ENCODE measurements at places on chromosomes 6 and 20.

- no peak for DNase-seq
Observed at GRCh38 chr6:77264970-77265369, 198.3 kb downstream of the HTR1B start.

DNA sequence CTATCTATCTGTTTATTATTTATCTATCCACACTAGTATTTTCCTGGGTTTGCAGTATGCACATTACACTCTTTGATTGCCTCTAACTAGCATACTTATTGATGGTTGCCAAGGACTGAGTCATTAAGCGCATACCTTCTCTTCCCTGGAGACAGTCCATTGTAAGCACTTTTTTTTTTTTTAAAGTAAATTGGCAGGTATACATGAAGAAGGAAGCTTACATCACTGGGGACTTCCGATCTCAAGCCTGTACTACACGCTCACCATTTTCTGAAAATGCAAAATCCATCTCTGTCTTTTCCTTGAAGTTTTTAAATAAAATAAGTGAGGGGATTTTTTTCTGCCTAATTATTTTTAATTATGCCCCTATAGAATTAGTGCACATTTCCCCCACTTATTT, 63.5 kb downstream of the HMGN3 start:
- no peak for DNase-seq

- no peak for DNase-seq
Observed at GRCh38 chr6:41452763-41453162, 93.4 kb upstream of the FOXP4 start.

GRCh38 chr6:138103871-138104270, 3.3 kb downstream of the PERP start:
- no peak for DNase-seq

DNA sequence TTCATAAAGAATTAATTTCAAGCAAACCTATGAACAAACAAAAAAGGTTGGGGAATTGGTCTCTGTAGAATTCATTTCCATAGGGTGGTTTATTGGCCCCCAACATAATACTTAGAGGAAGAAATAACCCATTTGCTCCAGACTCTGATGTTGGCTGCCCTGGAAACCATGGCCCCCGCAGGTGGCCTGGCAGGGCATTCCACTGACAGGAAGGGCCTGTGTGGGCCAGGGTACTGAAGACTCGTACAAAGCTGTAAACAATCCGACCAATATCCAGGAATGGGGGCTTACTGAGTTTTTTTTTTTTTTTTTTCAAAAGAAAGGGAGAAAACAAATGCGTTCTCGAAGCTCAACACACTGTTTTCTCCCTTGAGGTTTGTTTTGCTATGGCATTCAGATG, 59.5 kb downstream of the CLIC5 start:
- DNase-seq, result no peak

GRCh38 chr6:5308066-5308465, 46.8 kb downstream of the FARS2 start:
- no peak for DNase-seq

GRCh38 chr6:169038691-169039090, 215.0 kb downstream of the THBS2 start:
- DNase-seq, result no peak

- DNase-seq, result no peak
Observed at GRCh38 chr6:108877046-108877751, 29.0 kb downstream of the ARMC2 start.

DNA sequence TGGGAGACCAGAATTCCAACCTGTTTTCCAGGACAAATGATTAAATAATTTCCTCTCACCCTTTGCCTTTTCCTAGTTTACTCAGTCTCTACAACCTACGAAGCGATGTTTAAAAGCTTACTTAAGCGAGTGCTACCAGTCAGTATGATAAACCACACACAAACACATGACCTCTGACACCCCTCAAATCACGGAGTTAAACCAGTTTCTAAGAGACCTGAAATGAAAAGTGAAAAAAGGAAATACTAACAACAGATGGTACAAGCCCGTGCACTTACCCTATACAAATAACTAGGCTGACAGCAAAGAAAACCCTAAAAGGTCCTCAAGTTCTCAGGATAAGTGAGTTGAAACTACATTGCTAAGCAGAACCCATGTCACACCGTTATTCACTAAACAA, 7.7 kb downstream of the TNFRSF21 start:
- DNase-seq, result no peak

DNA sequence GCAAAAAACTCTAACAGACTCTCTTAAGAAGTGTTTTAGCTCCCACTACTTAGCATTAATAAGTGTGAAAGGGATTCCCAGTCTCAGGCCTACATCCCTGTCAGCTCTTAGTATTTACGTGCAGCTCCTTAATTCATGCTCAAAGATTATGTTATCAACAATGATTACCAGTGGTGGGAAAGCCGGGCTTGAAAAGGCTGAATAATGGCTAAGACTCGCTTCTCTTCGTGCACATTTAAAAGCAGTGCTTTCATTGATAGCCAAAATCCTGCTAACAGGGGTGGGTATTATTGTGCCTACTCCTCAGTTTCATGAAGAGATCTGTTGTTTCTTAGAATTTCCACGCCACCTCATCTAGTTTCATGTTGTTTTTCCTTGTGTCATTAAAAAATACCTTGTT, 518.8 kb downstream of the GRIK2 start:
- no peak for DNase-seq

DNA sequence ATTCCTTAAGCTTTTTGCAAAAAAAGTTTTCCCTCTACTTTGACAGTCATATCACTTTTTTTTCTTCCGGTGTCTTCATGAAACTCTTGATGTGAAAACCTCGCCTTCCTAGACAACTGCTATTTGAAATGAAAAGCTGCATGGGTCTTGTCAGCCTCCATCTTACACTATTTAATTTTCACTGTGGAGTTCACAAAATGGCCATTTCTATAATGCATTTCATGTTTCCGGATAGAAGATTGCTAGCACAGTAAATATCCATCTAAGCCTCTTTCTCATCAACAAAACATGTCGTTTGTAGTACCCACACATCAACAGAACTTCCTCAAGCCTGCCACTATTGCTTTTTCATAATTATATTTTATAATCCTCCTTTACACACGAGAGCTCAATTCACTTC, 204.9 kb upstream of the ID4 start:
- DNase-seq, result no peak

DNA sequence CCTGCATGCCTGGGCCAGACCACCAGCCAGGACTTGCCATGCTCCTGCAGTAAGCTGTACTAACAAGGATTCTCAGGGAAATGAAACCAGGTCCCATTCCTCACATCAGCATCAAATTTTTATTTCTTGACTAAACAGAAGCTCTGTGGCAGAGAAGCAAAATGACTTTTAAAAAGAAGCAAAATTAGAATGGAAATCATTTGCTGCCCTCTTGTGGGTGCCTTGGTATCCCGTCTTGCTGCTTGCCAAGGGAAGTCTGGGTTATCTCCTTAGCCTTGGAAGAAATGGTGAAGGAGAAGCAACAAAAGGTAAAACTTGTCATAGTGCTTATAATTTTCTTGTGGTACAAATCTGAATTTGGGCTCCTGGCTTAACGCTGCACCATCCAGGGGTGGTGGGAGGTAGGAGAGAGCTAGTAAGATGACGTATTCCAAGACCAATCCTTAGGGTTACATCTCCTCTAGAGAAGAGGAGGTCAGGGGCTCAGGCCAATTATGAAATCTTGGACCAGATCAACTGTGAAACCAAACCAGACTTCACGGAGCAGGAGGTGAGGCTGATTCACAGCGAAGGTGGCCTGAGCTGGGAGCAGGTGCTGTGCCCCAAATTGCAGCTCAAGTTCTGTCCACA, 107.5 kb downstream of the FAXC start:
- DNase-seq, result peak; percentile 10

DNA sequence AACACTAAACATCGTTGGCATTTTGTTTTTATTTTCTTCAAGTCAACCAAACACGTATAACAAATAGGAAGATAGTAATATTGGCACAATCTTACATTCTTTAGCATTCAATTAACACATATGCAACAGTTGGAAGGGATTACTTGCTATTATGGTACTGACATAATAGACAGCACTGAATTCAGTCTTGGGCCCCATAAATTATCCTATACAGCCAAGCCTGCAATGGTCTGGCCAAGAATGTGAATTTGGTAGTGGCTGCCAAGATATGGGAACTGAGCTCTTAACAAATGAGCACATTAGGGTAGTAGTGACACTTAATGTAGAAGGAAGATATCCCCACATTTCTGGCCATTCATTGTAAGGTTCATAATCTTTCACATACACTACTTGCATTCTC, 44.8 kb upstream of the ARHGAP18 start:
- no peak for DNase-seq

DNA sequence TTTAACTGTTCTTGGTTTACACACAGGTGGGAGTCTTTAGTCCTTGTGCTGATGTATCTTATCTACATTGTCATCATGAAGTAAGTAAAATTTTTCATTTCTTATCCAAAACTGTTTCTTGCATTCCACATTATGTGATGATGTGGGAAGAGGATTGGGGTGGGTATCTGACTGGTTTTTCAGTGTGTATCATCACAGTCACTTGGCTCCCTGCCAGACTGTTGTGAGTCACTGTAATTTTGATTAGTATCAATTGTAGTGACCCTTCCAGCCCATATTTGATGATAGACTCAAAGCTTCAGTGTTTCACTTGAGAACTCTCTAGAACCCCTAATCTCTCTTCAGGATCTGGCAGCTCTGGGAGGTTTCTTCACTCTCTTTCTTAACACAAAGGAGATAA, 84.5 kb upstream of the RIN2 start:
- no peak for DNase-seq

DNA sequence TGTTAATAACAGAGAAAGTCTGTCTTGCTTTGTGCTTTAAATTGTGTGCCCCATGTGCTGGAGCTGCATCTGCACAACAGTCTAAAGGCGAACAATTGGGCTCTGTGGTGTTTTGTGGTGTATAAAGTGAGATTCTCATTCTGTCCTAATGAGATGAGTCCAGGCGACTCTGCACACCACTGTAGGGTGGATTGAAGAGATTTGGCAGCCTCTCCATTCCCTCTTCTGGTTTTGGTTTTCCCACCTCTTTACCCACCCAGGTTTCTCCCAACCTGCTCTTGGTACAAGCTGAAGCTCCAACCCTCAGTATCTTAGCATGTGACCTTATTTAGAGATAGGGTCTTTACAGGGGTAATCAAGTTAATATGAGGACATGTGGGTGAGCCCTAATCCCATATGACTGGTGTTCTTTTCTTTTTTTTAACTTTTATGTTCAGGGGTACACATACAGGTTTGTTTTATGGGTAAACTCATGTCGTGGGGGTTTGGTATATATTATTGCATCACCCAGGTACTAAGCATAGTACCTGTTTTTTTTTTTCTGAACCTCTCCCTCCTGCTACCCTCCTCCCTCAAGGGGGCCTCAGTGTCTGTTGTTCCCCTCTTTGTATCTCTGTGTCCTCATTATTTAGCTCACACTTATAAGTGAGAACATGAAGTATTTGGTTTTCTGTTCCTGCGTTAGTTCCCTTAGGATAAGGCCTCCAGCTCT, 217.6 kb upstream of the DTNBP1 start:
- DNase-seq, result no peak

DNA sequence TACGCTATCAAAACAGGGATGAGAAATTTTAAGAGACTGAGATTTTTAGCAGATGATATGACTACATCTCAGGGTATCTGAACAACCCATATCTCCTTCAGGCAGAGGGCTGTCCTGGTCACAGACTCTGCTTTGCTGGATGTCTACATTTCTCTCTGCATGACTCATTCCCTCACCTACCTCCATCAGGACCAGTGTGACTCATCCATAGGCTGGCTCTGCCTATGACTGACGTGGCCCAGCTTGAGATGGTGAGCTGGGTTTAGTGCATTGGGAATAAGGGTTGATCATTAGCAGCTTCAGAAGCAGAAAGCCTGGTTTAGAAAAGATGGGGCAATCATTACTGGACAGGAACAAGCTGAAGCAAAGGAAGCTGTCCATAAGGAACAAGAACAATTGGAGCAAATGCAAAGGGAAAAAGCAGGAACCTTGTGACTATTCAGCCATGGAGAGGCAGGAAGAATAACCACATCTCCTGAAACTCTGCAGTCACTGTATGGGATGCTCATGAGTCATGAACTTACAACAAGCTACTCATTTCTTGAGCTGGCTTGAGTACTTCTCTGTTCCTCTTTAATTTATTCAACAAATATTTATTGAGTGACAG, 86.4 kb upstream of the CBLN4 start:
- DNase-seq, result no peak

DNA sequence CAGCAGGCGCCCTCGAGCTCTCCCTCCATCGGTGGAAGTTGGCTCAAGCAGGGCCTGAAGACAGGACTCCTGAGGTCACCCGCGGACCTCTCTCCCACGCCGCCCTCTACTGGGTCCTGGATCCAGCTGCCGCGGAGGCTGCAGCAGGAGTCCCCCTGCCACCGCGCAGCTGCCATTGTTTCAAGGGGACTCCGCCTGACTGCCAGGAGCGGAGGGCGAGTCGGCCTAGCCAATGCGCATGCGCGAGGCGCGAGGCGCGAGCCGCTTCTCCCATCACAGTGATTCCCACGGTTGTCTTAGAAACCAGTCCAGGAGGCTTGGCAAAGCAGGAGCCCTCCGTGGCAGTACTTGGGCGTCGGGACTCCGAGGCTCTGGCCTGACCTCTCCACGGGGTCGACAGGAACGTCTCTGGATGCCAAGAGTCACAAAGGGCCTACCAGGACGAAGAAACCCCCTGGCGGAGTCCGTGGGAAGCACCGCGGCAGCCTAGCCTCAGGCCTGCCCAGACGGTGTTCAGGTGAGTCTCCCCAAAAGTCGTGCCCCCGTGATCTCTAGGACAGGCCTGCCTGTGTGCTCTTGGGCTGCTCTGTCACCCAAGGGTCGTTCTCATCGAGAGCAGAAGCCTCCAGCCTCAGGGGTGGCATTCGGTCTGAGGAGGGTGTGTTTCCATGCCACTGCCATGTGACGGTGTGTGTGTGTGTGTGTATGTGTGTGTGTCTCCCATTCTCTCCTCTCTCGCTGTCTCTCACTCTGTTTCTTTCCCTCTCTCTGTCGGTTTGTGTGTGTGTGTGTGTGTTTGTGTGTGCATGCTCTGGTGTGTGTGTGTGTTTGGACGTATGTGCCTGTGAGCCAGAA, 290.6 kb upstream of the ZNF337 start:
- no peak for DNase-seq

GRCh38 chr6:142918339-142919042, 26.5 kb downstream of the HIVEP2 start:
- DNase-seq, result no peak

DNA sequence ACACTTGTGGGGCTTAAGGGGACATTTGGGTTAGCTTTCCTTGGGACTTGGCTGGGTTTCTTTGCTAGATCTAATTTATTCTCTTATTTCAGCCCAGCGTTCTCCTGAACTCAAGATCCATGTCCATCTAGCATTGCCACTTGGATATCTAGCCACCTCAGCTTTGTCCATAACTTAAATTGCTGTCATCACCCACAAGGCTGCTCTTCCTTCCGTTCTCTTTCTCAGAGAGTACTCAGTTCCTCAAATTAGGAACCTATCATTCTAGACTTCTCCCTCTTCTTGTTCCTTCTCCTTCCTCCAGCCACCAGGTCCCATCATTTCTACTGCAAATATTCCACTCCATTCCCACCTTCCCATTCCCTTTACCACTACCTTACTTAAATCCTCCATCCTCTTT, 4.3 kb downstream of the SMIM26 start:
- no peak for DNase-seq

GRCh38 chr6:168322966-168323365, 3.4 kb upstream of the DACT2 start:
- DNase-seq, result no peak

GRCh38 chr6:34015586-34015985, 130.3 kb downstream of the GRM4 start:
- DNase-seq, result no peak

GRCh38 chr6:7243179-7243981, 69.6 kb downstream of the SSR1 start:
- peak; percentile 43 for DNase-seq

GRCh38 chr6:105675715-105676397, 273.0 kb upstream of the PREP start:
- DNase-seq, result peak; percentile 82

Data from HFF-Myc (cell line).